ENCODE measurements at places on chromosomes 7 and 10.

- DNase-seq: peak; percentile 89
These were observed 16.8 kb downstream of the TRIM8 start for GRCh38 chr10:102660888-102661657.

GRCh38 chr7:108723381-108723814, 153.7 kb downstream of the DNAJB9 start:
- DNase-seq: peak; percentile 35

DNA sequence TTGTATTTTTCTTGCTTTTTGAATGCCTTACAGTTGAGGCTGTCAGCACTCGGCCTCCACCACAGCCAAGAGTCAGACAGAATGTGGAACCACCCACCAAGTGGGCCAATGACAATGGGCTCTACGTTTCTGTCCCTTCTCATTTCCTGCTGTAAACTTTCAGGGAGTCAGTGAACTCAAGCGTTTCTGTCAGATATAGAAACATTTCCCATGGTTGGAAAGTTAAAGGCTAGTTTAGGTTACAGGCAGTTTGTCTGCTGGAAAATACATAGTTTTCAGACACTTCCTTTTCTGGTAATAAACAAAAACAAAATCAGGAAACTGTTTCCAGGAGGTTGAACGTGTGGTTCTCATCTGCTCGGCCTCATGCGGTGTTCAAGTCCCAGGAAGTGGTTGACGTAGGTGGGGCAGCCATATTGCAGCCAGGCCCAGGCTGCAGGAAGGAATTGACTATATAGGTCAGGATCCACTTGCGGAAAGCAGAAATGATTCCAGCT, 245.1 kb downstream of the CAMK1D start:
- DNase-seq: no peak

DNA sequence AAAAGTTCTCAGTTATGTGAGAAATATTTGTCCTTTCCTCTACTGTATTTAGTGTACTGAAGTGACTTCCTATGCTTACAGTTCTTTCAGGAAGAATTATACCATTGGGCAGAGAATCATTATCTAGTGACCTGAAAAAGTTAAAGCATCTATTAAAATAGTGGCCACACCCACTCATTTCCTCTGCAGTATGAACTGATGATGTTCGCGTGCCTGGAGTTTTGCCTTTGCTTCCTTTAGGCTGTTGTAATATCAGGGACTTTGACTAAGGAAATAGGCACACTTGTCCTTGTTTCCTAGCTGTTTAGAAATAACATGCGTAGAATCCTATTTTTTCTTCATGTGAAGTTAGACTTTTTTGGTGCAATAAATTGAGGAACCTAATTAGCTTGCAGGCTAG, 100.7 kb downstream of the ZMYND11 start:
- no peak for DNase-seq

- DNase-seq: no peak
These were observed 67.8 kb downstream of the ZNF248 start for GRCh38 chr10:37789590-37789989.

DNA sequence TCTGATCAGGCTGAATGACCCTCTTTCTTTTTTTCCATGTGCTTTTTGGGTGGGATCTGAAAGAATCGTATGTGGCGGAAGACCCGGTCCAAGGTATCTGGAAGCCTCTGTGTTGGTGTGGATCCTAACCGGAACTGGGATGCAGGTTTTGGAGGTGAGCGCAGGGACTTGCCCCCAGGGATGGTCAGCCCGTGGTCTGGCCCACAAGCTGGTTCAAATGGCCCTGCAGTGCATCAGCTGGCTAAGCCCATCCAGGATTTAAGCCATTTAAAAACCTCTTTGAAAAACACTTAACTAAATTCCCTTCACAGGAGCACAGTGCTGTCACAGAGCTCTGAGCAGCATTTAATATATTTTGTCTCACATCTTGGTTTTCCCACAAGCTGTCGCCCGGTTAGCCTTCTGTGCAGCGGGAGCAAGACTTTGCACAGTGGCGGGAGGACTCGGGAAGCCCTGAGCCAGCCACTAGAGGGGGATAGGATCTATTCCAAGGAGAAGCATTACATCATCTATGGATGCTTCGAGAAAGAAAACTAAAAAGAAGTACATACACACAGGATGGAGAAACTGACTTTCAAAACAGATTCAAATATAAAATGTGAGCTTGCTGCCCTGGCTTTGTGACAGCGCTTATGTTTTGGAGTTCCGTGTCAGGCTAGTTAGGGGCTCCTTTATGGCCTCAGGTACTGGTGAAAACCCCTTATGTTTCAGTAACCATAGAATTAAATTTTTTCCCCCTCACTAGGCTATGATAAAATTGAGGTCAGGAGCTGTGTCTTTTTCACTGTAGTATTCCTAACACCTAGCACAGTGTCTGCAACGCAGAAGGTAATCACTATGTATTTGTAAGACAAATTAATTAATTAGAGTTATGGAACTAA, 11.3 kb downstream of the CPA2 start:
- peak; percentile 83 for DNase-seq

DNA sequence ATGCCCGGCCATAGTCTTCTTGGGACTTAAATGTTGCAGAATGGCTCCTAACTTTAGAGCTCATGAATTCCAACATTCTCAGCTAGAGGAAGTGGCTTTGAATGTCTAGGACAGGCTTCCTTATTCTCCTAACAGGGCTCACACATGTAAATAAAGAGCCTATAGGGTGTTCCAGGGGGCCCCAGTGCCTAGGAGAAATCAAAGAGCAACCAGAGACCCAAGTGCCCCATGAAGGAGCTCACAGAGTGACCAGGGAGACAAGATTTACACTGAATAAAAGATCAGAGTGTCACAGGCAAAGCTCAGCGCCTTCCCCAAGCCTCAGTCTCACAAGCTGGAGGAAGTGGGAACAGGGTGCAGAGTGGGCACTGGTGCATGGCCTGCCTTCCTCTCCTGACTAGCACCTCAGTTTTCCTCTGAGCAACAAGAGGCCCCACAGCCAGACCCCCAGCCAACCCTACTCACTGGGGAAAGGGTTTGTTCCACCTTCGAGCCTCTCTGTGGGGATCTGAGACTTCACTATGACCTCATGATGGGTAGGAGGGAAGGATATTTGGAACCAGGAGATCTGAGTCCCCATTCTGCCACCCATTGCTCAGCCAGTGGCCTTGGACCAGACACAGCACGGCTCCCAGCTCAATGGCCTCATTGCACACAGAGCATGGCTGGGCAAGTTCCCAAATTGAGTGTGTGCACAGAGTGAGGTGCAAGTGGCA, 16.0 kb downstream of the TMEM273 start:
- DNase-seq: no peak

GRCh38 chr10:61786728-61787127, 114.8 kb upstream of the ARID5B start:
- no peak for DNase-seq

DNA sequence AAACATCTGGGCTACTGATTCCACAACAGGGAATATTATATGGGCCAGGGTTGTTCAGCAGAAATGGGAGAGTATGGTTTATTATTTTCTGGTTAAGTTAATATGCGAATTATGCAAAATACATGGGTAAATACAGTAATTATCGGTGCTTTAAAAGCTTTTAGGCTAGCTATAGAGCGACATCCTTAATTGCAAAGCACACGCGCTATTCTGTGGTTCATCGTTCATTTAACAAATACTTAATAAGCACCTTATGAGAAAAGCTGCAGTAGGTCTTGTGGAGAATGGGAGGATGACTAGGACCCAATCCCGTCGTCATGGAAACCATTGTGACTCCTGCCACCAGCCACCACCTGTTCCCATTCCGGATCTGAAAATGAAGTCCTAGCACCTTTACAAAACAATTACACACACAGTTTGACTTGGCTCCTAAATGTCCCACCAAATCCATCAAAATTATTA, 623 bp upstream of the CEP41 start:
- DNase-seq: no peak

DNA sequence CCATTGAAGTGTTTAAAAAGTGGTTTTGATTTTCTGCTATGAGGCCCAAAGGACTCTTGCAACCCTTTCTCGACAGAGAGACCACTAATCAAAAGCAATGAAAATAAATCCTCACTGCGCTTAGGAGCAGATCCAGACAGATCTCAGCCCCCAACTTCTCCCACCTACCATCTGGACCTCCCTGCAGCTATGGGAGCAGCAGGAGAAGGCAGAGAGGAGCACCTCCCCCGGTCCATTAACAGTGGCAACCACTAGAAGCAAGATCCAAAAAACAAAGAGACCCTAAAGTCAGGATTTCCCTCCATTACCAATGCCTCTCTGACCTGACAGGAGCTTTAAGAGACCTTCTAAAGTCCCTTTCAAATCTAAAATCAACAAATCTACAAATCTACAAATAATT, 99.0 kb upstream of the LSM8 start:
- DNase-seq: no peak

DNA sequence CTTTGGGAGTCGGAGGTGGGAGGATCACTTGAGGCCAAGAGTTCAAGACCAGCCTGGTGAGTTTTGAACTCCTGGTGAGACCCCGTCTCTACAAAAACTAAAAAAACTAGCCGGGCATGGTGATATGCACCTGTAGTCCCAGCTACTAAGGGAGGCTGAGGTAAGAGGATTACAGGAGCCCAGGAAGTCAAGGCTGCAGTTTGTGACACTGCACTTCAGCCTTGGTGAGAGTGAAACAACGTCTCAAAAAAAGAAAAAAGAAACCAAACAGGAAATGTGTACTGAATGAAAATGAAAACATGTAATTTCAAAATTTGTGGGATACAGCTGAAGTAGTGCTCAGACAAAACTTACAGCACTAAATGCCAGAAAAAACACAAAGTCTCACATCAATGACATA, 7.6 kb downstream of the ARHGAP12 start:
- no peak for DNase-seq

DNA sequence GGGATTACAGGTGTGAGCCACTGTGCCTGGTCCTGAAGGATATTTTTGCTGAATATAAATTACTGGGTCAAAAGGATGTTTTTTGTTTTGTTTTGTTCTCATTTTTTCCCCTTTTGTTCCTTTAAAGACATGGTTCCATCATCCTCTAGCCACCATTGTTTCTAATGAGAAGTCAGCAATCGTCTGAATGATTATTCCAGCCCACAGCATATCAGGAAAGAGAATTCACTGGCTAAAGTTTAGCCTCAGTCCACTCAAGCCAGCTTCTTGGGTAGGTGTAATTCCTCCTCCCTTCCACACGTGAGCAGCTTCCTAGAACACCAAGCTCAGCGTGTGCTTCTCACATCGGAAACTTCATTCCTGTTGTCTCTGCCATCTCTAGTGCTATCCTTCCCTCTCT, 112.8 kb upstream of the INSIG1 start:
- DNase-seq: no peak

- DNase-seq: no peak
These were observed 34.3 kb upstream of the HERPUD2 start for GRCh38 chr7:35729061-35729783.

DNA sequence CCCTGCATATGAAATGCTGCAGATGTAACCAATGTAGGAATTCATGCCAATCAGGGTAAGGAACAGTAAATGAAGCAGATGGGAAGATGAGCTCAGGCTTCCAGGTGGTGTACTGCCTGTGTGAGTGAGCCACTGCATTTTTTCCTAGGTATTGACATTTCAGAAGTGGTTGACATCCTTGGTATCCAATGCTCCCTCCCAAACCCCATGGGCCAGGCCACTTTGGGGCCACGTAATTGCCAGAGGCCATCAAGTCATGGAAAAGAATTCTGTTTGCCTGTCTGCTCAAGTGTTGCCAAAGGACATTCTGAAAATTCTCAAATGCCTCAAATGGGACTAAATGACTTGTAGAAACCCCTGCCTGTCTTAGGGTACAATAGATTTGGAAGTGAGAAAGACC, 384.6 kb downstream of the GATA3 start:
- no peak for DNase-seq

- DNase-seq: peak; percentile 37
These were observed 106.5 kb downstream of the RPS24 start for GRCh38 chr10:78140066-78140630.

DNA sequence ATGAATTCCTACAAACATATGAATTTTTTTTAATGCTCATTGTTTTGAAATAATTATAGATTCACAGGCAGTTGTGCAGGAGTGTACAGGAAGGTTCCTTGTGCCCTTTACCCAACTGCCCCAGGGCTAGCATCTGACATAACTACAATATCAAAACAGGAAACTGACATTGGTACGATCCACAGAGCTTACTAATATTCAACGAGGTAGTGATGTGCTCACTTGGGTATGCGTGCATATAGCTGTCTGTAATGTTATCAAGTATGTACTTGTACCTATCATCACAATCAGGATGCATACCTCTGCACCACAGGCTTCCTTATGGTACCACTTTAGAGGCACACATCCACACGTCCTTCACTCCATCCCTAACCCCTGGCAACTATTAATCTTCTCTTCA, 68.3 kb downstream of the BMS1 start:
- no peak for DNase-seq

GRCh38 chr7:105743351-105744090, 132.9 kb downstream of the ATXN7L1 start:
- DNase-seq: no peak

- no peak for DNase-seq
These were observed 354.2 kb upstream of the DPP6 start for GRCh38 chr7:153698046-153698445.

DNA sequence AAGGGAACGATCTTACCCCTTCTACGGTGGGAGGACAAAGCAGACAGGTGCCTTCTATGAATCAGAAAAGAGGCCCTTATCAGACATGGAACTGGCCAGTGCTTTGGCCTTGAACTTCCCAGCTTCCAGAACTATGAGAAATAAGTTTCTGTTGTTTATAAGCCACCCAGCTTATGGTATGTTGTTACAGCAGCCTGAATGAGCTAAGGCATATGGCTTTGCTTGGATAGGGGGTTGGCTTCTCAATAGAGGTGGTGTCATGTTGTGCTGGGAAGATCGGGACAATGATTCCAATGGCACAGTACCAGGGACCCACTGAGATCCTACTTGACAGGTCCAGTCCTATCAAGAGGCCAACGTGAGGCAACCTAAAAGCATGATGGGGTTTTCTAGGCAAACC, 183.4 kb upstream of the BMPER start:
- no peak for DNase-seq
